HCT116 (cell line): ENCODE measurements at places on chromosomes 13 and 19. TPM values are rescaled to one million over a fixed set of nuclear protein-coding genes. Genes with fewer than 3 reads are reported as not detected.

DNA sequence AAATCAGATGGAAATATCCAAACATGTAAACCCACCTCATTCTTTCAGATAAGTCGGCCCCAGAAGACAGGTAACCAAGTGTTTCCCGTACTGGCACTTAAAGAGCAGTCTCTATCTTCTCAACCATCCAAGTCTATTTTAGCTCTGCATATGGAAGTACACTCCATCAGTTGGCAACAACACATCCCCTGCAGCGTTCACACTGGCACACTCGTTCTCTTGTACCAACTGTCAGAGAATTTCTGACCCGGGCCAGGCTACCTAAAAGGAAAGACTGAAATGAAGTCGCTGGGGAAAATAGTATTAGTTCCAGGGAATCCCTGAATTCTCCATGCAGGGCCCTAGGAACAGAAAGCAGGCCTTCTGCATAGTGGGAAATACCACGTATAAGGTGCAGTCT is 109.3 kb downstream of the RXFP2 start:
- no peak for DNase-seq

DNA sequence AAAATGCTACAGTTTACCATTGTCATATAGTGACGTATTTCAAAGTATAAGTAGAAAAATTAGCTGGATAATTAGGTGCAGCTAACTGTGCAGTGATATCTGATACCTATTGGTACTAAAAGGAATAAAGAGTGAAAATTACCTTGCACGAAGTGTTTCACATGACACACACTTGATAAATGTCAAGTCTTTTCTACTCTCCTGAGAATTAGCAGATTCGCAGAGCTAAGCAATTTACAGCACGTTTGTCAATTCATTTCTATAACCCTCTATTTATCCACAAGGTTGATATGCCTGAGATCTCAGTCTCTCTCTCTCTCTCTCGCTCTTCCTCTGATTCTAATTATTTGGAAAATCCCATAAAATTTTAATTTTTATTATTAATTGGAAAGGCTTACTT is 1109.0 kb downstream of the EFNB2 start:
- DNase-seq: no peak

DNA sequence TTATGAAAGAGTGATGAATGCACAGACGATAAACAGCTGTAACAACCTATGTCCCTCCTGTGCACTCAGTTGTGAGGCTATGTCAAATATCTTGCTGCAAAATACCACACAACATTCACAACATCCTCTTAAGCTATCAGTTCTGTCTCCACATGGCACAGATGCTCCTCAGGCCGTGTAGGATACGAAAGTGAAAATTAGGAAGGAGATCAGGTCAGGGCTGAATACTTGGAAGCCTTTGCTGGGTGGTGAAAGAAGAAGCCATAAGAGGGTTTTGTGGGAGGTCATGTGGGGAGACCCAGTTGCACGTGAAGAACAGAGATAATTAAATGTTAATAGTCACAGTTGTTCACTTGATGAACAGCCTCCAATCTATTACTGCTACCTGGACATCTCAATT is 58.9 kb downstream of the RXFP2 start:
- DNase-seq: no peak

GRCh38 chr13:69579351-69579750 is 528.3 kb upstream of the ATXN8OS start:
- no peak for DNase-seq

DNA sequence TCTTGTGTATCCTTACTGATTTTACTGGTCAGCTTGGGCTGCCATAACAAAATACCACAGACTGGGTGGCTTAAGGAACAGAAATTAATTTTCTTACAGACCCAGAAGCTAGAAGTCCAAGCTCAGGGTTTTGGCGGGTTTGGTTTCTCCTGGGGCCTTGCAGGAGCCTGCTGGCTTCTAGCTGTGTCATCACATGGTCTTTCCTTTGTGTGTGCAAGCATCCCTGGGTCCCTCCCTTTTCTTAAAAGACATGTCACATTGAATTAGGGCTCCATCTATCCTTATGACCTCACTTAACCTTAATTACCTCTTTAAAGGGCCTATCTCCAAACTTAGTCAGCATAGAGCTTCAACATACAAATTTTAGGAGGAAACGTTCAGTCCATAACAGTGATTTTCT is 23.4 kb downstream of the UBAC2 start:
- DNase-seq: no peak

GRCh38 chr13:63389756-63390155 is 1974.1 kb upstream of the PCDH20 start:
- DNase-seq: no peak

The NUDT15 gene
- total RNA-seq: 38.6 TPM

The EDNRB gene
- total RNA-seq: 0.22 TPM
